Activated gamma-delta T cell (primary cell): ENCODE measurements at places on chromosomes 13 and 19.

DNA sequence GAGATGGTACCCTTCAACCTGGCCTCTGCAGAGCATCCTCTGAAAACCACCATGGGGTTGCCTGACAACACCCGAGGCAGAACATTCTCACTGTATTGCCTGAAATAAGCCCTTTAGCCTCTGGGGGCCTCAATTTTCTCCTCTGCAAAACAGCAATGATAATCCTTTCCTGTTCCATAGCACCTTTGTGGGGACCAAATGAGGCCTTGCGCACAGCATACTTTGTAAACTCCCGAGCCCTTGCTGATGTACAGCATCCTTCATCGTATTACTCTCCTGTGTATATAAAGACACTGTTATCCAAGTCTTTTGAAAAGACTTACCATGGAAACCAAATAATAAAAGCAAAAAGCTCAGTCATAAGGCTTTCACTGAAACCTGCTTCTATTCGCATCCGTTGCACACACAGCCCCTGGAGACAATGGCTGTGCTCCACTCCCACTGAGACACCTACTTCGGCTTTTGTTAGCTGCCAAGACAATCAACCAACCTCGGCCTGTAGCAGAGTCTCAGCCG, 276.0 kb downstream of the FOXO1 start:
- DNase-seq = no peak

DNA sequence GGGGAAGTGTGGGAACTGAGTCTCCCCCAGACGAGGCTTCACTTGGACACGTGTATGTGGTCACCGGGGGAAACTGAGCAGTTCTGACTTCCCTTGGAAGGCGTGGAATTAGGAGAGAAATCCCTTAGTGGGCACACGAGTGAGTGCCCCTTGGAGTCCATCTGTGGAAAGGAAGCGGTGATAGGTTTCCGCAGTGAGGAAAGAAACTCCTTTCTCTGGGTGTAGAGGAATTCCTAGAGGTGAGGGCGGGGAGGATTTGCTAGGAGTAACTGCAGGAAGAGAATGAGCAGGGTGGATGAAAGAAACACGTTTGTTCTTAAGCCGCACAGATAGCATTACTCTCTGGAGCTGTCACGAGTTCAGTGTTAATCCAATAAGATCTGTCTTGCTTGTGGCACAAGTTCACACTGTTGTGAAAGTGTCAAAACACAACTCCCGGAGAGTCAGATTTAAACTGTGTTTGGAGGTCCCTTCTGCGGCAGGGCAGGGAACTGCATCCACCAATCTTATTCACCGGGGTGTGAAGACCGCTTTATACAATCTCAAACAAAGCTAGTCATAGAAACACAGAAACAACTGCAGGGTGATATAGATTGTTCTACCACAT, 1.2 kb downstream of the KL start:
- DNase-seq = no peak

- DNase-seq = no peak
These were observed 2.5 kb downstream of the MAP1S start for GRCh38 chr19:17721821-17722220.

GRCh38 chr13:23615395-23616081, 45.3 kb downstream of the TNFRSF19 start:
- DNase-seq = no peak

- no peak for DNase-seq
These were observed 16.4 kb upstream of the FLT3 start for GRCh38 chr13:28116736-28117135.
